Fibroblast of mammary gland (primary cell): ENCODE measurements at places on chromosomes 12 and 14.
A peak's percentile ranks its signal among the peaks of the same experiment; 100 is the strongest.

DNA sequence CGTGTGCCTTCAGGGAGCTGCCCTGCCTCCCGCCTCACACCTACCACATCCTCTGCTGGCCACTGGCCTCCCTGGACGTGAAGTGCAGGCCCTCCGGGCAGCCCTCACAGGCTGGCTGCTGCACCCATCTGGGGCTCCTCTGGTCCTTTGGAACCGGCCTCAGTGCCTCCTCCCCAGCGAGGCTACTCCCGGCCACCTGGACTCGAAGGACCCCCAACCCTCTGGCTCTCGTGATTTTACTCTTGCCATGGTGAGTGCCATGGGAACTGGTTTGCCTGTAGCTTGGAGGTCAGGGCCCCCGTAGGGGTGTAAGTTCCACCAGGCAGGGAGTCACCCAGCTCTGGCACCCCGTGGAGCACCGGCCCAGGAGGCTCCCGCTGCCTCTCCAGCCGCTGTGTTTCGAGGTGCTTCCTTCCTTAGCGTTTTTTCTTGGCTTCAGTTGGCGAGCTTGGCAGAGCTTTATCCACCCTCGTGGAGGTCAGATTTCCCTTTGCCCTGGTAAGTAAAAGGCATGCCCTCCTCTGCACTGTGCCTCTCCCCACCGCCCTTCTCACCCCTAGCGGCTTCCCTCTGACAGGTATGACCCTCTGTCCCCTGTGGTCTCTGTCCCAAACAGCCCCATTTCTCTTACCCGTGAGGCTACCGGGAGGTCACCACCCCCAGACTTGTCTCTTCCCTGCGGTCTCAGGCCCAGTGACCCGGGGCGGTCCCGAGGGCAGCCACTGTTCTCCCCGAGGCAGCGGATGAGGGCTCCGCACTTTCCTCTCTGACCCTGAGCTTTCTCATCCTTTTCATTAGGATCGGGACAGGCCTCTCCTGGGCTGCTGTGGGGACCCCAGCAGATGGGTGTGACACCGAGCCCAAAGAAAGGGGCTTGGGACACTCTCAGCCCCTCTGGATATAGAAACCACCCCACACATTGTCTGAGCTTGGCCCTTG, 203.1 kb upstream of the C14orf180 start:
- DNase-seq: no peak

DNA sequence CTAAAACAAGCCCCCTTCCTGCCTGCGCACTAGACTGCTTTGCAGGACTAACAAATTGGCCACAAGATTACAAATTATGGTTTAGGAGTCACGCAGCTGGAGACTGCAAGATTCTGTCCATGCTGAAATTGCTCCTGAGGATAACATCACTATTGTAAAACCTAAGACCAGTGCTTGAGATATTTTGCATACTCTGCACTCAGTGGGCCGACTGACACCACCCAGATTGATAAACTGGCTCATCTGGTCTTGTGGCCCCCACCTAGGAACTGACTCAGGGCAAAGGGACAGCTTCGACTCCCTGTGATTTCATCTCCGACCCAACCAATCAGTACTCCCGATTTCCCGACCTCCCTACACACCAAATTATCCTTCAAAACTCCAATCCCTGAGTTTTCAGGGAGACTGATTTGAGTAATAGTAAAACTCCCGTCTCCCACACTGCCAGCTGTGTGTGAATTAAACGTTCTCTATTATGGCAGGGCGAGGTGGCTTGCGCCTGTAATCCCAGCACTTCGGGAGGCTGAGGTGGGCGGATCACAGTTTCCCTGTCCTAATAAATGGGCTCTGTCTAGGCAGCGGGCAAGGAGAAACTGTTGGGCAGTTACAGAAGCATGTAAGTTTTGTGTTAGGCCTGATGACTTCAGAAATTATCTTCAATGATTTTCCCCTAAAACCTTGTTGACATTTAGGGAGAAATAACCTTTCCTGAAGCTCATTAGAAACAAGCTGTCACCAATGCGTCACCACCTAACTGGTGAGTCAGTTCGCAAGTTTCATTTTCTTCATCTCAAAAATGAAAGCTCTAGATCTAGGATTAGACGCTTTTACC, 5.3 kb upstream of the UBC start:
- DNase-seq: peak; percentile 76

DNA sequence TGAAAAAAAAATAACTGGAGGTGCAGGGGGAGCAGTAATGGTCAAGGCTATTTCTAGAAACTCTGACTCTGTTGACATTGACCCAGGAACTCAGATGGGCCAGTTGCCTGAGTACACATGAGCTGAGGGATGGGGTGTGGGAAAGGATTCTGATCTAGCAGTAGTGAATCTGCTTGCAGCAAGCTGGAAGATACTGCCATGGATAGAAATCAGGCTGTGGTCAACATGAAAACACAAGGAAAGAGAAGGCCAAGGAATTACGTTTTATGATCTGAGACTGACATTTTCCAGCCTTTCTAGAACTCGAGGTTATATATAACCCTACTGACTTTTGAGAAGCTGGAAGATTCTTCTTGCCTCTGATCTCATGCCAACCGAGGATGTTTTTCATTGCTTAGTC, 90.0 kb downstream of the ANO6 start:
- no peak for DNase-seq

DNA sequence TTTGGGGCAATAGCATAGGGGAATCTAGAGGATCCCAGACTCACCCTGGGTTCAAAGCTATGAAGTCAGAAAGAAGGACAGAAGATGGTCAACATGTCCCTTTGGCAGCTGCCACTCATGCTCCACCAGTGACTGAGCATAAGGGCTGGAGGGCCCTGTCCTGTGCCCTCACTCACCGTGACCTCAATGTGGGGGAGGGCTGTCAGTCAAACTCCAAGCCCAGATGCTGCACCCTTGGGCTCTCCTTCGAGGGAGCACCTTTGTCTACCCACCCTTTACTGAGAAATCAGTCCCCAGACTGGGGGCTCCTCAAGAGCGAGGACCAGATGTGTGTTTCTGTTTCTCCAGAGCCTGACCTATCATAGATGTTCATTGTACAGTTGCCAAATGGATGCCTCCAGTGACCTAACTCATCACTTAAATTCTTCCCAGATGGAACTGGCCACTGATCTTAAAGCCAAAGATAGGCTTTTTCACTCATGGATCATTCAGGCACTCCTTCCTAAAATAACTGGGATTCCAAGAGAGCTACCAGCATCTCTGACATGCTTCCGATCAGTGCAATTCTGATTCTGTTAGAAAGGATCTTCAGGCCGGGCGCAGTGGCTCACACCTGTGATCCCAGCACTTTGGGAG, 27.2 kb upstream of the VSX2 start:
- peak; percentile 22 for DNase-seq

DNA sequence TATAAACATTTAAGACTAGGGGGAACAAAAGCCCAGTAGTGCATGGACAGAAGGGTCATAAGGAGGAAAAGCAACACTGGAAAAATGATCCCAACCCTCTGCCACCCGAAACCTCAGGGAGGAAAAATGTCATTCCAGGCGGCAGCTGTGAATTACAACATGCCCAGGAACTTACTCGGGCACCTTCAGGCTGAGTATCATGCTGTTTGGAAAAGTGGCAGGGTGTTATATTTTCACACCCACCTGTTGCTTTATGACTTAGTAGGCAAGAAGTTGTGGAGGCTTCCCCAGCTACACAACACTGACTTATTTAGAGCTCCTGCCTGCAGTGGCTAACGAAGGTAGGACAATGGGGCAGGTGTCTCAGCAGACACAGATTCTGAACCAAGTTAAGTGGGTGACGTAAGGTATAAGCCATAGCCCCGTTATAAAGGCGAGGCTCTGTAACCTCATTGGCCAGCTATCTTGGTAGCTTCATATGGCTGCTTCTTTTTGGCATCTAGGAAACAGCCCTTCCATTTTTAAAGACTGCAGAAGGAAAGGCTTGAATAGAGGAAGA, 96.1 kb upstream of the IFNG-AS1 start:
- DNase-seq: no peak

GRCh38 chr12:109952160-109952858, 43.9 kb downstream of the GIT2 start:
- DNase-seq: no peak
